ENCODE measurements at places on chromosomes 4 and X.

GRCh38 chrX:154013614-154014360 is 5.9 kb downstream of the IRAK1 start:
- no peak for DNase-seq

DNA sequence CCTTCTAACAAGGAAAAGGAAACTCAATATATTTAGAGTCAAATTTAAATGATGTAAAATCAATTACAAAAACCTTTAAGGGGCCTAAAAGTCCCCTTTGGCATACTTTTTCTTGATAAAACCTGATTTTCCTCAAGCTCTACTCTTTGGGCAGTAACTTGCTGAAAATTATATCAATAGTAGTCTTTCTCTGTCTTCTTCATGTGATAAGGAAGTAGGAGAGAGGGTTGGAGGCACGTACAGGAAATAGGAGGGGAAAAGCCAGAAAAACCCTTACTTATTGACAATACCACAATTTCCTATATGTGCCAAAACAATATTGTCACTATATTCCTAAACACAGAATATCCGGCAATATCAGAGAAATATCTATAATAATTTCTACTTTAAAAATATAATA is 9.6 kb downstream of the RHOH start:
- DNase-seq: no peak

GRCh38 chr4:176262243-176262642 is 6.8 kb downstream of the ASB5 start:
- DNase-seq: no peak

GRCh38 chr4:85166318-85166717 is 199.8 kb upstream of the WDFY3 start:
- DNase-seq: no peak

DNA sequence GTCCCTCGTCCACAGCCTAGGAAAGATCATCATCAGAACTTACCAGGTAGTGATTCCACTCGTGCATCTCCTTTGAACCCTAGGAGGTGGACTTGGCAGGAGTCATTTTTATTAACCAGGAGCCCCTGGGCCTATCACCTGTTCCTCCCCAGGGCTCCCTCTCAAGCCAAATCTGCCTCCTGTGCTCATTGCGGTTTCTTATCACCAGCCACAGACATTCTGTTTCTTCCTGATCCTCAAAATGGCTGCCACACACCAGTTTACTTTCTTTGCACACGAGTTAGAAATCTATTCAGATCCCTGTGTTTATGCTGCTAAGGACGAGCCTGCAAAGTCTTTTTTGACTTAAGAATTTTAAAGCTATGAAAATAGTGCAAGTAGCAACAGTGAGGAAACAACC is 354.5 kb upstream of the BOD1L1 start:
- DNase-seq: no peak

DNA sequence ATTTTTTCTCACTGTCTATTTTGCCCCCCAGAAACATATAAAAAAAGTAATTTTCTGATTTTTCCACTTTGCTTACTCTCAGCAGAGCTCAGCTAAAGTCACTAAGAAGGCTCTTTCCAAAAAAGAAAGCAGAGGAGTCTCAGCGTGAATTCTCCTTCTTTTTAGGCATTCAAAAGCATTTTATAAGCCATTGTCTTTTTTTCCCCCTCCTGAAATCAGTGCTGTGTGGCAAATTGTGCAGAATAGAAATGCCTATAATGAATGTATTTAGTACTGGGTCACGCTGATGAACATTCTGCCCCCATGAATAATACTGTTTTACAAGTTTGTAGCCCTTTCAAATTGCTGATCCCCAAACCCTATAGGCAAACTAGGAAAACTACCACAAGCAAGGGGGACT is 1.6 kb upstream of the PCDH18 start:
- no peak for DNase-seq

- no peak for DNase-seq
These were observed 320.6 kb downstream of the ARHGAP10 start for GRCh38 chr4:148052448-148052847.

- DNase-seq: no peak
These were observed 330.2 kb downstream of the NLGN4X start for GRCh38 chrX:5898463-5898862.

- no peak for DNase-seq
These were observed 236.4 kb downstream of the PPP1R2C start for GRCh38 chrX:42541554-42541953.

DNA sequence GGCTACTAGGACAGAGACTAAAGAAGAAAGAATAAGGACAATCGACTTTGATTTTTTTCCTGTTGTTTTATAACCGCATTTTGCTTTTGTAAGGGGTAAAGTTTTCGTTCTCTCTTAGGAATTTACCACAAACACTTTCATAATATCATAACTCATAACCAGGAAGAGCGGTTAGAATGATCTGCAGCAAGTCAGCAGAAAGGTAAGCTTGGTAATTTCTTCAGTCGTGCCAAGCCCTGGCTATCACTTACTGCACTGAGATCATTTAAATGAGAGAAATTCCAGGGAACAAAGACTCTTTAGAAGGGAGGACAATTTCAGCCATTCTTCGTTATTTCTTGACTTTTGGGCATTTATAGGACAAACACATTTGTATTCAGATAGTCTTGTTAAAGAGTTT is 258.1 kb downstream of the UNC5C start:
- DNase-seq: no peak

DNA sequence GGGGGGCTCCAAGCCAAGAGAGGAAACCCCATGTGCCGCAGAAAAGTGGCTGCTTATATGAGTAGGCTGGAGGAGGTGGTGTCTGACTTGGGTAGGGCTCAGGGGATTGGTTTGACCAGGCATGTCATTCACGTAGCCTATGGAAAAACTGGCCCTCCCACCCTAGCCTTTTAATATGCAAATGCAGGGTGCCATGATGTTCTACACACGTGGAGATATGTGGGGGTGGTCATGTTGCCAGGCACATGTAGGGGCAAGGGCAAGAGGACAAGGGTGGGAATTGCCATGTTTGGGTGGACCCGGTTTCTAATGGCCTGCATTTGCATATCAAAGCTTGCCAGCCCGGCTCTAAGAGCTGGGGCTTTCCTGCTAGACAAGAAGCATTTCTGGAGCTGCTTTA is 86.9 kb upstream of the SHISA3 start:
- DNase-seq: no peak

- no peak for DNase-seq
These were observed 11.7 kb upstream of the NUDT9 start for GRCh38 chr4:87410679-87411078.

- DNase-seq: no peak
These were observed 1.6 kb downstream of the DUSP9 start for GRCh38 chrX:153648358-153649177.

GRCh38 chr4:184955636-184956035 is 62.7 kb upstream of the HELT start:
- DNase-seq: no peak

DNA sequence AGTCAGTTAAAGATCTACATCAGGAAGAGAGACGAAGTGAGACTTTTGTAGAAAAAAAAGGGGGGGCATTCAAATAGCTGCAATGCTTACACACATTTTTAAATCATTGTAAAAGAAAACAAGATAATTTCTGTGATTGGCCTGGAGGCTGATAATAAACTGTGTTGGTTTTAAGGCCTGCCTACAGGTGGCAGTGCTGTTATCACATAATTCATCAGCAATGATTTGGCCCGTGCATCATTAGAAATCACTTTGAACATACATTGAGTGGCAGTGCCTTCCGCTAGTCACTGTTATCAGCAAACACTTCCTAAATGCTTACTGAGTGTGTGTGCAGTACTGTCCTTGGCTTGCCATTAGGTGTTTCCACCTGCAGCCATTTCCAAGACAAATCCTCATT is 831.9 kb downstream of the TRIML1 start:
- DNase-seq: peak; percentile 21

GRCh38 chrX:155056877-155057792 is 13.8 kb downstream of the CMC4 start:
- peak; percentile 38 for DNase-seq

GRCh38 chrX:20829665-20830491 is 544.3 kb upstream of the CNKSR2 start:
- no peak for DNase-seq

DNA sequence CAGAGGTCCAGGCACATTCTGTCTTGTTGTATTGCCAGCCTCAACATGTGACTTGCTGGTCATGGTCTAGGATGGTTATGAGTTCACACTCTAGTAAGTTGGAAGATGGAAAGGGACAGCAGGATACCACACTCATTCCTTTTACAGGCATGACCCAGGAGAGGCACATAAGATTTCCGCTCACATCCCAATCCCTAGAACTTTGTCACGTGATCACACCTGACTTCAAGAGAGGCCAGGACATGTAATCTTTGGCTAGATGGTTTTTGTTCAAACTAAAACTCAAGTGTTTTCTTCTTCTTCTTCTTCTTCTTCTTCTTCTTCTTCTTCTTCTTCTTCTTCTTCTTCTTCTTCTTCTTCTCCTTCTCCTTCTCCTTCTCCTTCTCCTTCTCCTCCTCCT is 53.4 kb upstream of the ARX start:
- DNase-seq: no peak

DNA sequence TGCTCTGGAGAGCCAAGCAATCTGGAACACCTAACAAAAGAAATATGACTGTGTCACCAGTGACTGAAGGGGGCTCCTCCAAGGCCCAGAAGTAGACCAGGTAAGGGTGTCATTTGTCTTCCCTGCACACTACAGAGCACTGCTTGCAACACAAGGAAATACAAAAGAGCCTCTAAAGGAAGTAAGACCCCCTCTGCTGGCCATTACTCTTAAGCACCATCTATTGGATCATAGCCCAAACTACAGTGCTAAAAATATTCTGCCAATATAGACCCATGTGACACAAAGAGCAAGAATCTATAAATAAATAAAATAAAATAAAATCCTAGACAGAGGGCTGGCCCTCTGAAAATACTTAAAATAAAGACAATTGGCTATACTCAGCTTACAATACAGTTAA is 528.7 kb downstream of the TMA16 start:
- DNase-seq: no peak

DNA sequence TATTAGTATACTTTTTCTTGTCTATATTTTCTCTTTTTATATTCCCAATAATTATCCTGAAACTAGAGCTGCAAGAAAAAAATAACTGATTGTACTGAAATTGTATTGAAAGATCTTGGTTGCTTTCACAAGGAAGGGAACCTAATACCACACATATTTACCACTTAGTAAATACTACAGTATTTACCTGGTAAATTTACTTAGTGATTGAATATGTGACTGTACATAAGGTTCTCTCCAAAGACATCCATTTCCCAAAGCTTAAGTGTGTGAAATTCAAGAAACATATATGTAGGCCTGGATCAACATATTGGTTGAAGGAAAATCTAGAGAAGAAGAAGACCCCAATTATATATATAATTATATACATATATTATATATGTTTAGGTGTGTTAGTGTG is 1272.7 kb downstream of the C4orf33 start:
- no peak for DNase-seq

- no peak for DNase-seq
These were observed 686 bp downstream of the FIP1L1 start for GRCh38 chr4:53378171-53378482.

- no peak for DNase-seq
These were observed 294.9 kb upstream of the TRPC5 start for GRCh38 chrX:112377481-112377880.

DNA sequence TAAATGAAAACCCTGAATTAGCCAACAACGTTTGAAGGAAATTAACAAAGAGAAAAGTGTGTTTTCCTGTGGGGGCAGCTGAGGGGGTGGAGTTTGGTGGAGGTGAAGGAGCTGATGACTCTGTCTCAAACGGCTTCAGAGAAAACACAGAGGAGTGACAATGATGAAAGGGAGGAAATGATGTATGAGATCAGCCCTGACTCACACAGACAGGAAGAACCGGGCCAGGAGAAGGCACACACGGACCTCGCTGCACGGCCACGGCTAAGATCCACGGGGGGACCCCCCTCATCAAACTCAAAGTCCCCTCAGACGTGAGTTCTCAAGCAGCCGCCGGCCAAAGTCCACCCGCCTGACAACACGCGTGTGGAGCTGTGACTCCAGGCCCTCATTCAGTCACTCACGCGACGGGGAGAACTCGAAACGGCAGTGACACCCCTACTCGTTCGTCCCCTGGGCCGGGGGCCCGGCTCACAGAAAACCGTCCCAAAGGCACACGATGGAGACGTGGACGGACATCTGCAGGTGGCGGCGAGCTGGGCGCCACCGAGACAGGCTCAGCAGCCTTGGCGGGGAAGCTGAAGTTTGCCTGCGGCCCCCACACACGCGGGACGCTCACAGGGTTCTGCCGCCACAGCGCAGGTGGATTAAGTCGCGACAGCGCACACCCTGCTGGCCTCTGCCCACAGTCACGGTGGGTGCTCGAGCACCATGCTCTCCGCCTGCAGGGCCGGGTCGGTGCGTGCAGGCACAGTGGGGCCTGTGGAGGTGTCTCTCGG is 28.8 kb downstream of the PPP2R3B start:
- no peak for DNase-seq

GRCh38 chrX:39650768-39651347 is 446.9 kb downstream of the BCOR start:
- no peak for DNase-seq

DNA sequence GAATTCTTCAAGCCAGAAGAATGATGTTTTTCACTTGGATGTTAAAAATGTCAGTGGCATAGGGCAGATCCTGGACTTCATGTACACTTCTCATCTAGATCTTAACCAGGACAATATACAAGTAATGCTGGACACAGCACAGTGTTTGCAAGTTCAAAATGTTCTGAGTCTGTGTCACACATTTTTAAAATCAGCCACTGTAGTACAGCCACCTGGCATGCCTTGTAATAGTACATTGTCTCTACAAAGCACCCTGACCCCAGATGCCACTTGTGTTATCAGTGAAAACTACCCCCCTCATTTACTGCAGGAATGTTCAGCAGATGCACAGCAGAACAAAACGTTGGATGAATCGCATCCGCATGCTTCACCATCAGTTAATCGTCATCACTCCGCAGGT is 11.9 kb downstream of the ZBTB49 start:
- DNase-seq: no peak

GRCh38 chr4:24768006-24768405 is 27.4 kb upstream of the SOD3 start:
- DNase-seq: no peak

GRCh38 chr4:102143433-102143832 is 201.8 kb downstream of the SLC39A8 start:
- no peak for DNase-seq

DNA sequence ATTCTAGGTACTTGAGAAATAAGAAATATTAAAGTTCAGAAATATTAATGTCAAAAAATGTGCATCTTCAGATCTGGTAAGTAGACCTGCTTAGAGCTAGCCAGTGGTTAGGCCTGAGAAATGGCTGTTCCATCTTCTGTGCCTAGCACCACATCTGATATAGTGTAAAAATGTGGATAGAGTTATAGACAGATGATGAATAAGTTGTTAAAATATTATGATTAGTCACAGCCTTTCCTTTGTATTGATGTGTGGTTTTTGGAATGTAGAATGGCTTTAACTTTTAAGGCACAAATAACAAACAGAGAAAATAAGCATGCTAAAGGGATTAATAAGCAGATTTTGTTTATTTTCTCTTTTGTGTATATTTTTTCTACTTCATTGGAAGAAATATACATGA is 133.5 kb upstream of the NUDT6 start:
- DNase-seq: peak; percentile 6

DNA sequence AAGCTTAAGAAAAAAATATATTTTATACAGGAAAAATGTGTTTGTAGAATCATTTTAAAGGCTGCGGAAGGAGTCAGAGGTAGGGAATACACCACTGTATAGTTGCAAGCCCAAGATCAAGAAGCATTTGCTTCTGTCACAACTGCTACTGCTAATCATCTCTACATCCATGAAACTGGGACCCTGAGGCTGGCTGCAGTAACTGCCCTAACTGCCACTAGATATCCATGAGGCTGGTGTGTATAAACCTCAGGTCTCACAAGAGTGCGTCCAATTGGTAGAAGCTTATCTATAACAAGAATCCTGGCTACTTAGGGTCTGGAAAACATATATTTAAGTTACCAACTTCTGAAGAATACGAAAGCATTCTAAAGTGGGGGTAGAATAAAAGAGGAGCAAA is 69.1 kb downstream of the RXFP1 start:
- no peak for DNase-seq

All from fibroblast of the conjunctiva (primary cell).